SW480 (cell line): ENCODE measurements at places on chromosomes 1 and 21.

- DNase-seq, result no peak
These were observed 48.2 kb upstream of the AKT3 start for GRCh38 chr1:243898278-243898677.

- DNase-seq, result no peak
These were observed 4.0 kb downstream of the MX1 start for GRCh38 chr21:41429925-41430491.

DNA sequence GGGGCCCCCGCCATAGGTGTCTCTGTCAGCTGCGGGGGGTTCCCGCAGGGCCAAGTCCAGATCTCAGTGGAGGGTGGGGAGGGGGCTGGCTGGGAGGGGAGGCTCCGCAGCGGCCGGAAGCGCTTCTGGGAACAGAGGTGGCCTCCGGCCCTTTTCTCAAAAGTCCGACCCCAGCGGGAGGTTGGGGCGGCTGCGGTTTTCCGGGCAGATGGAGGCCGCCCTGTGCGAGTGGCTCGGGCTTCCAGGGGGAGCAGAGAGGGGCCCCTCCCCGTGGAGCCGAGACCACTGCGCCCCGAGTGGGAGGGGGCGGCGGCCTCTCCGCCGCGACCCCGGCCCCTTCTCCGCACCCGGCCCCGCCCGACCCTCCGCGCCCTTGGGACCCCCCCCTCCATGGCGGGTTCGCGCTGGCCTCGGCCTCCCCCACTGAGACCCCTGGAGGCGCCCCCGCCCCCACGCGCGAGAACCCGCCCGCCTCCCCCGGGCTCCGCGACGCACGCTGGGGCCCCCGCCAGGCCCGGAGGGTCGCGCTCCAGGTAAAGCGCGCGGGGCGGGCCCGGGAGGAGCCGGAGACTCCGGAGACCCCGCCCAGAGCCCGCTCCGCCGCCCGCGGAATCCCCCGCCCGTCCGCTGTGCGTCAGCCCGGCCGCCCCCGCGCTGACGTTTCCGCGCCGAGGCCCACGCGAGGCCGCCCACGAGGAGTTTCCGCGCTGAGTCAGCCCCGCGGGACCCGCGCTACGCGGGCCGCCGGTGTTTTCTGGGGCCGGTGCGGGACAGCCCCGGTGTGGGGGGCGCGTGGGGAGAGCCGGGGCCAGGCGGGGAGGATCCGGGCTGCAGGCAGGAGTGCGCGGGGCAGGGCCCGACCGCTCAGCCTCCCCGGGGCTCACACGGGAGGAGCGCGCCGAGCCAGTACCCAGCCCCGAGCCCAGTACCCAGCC, 5.2 kb downstream of the TNFRSF18 start:
- peak; percentile 53 for DNase-seq

DNA sequence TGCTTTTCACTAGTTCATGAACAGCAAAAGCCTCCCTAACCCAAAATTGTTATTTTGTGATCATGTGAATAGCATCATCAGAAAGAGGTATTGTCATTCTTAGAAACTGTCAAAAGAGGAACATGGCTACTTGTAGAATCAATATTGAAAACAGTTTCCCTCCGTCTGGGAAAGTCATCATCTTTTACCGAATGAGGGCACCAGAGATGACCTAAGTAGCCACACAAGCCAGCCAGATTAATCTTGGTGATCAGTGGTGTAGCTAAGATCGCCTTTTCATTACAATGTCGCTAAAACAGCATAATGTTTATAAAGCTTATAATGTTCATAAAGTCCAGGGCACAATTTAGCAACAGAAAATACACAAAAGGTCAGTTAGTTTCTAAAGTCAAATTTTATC, 136.1 kb downstream of the SIPA1L2 start:
- no peak for DNase-seq

GRCh38 chr1:201688514-201688913, 140.4 kb upstream of the IPO9 start:
- DNase-seq, result no peak

GRCh38 chr1:230122366-230123279, 55.6 kb downstream of the GALNT2 start:
- DNase-seq, result no peak

- DNase-seq, result peak; percentile 78
These were observed at the start of gene SLC25A24 for GRCh38 chr1:108199781-108200686. Gene SLC25A24 (minus strand): TSS chr1:108200343. CDS start chr1:108200138, 205 bp downstream.

GRCh38 chr1:14184454-14184853, 414.0 kb upstream of the KAZN start:
- DNase-seq, result no peak

GRCh38 chr1:162899422-162900146, 38.6 kb upstream of the CCDC190 start:
- no peak for DNase-seq

DNA sequence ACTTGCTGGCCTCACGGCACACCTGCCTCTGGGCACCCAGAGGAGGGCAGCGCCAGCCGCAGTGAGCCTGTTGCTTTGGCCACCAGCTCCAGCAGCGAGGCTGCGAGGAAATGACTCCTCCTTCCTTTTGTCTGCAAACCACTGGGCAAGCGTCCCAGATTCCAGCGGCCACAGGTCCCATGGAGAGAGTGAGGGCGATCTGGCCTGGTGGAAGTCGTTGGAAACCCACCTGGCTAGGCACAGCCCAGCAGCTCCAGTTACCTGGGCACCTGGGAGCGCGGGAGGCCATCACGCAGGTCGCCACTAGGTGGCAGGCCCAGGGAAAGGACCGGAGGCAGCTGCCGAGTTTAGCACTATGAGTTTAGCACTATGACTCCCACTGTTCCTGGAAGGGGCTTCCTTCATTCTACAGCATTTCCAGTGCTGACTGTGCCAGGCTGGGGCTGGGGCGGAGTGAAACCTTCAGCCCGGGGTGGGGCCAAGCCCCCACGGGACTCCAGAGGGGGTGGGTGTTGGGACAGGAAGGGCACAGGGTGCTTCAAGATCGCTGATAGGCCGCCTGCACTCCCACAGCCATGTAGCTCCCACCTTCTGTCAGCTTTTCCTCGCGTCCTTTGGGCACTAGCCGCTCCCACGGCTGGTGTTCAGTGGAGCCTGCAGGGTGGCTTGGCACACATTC, 1.1 kb upstream of the ESPN start:
- peak; percentile 93 for DNase-seq

- no peak for DNase-seq
These were observed 507.1 kb downstream of the SMYD3 start for GRCh38 chr1:245999697-246000637.

- DNase-seq, result no peak
These were observed 4.2 kb downstream of the TFAP2E start for GRCh38 chr1:35577071-35577998.

- DNase-seq, result no peak
These were observed 468.8 kb downstream of the CAMTA1 start for GRCh38 chr1:7253988-7254587.
